Suprapubic skin (tissue), 4 donors: ENCODE measurements at places on chromosomes 7 and 10. TPM values are rescaled to one million over a fixed set of nuclear protein-coding genes. Genes with fewer than 3 reads are reported as not detected.

DNA sequence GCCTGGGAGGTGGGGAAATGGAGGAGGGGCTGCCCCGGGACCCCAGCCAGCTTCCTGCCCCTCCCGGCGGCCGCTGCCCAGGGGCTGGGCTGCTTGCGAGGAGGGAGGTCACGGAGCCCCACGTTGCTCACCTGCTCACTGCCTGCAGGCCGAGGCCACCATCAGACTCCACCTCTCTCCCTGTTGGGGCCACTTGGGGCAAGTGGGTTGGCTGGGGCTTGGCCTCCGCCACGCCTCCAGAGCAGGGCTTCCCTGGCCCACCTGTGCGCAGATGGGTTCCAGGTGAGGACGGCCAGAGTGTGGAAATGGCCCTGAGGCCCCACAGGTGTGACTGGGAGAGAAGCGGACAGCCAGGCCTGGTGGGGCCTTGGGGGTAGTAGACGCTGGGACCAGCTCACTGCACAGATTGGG lies 82.8 kb upstream of the DIP2C start:
- H3K27me3 ChIP-seq, result no peaks in the 10 kb centered on the region
- H3K4me1 ChIP-seq, result peaks cover 7% of the 10 kb centered on the region
- H3K4me3 ChIP-seq, result no peak overlapping the region
- H3K36me3 ChIP-seq, result no peaks in the 10 kb centered on the region
- H3K27ac ChIP-seq, result no peak overlapping the region

DNA sequence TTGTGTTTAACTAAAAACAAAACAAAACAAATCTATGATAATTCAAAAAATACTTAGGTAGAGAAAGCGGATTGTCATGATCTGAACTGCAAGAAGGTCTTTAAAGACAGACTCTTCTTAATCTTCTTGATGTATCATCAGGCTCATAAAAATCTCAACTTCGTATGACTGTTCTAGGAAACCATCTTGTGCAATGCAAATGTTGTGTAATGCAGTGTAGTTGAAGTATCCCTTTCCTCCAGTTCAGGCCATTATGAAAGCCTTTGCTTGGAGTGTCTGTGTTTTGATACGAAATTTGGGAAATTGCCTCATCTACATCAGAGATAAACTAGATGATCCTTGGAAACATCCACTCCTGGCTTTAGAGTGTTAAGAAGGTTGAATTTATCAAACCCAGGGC lies 30.9 kb downstream of the CDK1 start:
- no peaks in the 10 kb centered on the region for H3K36me3 ChIP-seq
- peaks cover 17% of the 10 kb centered on the region for H3K4me1 ChIP-seq
- no peak overlapping the region for H3K27ac ChIP-seq
- DNase-seq, result no peak
- H3K27me3 ChIP-seq, result no peaks in the 10 kb centered on the region
- no peak overlapping the region for H3K4me3 ChIP-seq

- H3K27ac ChIP-seq, result no peak overlapping the region
- peaks cover 36% of the 10 kb centered on the region for H3K4me1 ChIP-seq
- no peak for DNase-seq
- no peak overlapping the region for H3K4me3 ChIP-seq
- no peaks in the 10 kb centered on the region for H3K27me3 ChIP-seq
Observed at GRCh38 chr10:71264345-71265200, 52.2 kb downstream of the UNC5B start.

- H3K27me3 ChIP-seq, result no peaks in the 10 kb centered on the region
- no peaks in the 10 kb centered on the region for H3K36me3 ChIP-seq
- no peaks in the 10 kb centered on the region for H3K4me1 ChIP-seq
- H3K27ac ChIP-seq, result no peak overlapping the region
Observed at GRCh38 chr10:63007112-63007511, 126.0 kb upstream of the NRBF2 start.

The CDC14C gene
- not detected for total RNA-seq

DNA sequence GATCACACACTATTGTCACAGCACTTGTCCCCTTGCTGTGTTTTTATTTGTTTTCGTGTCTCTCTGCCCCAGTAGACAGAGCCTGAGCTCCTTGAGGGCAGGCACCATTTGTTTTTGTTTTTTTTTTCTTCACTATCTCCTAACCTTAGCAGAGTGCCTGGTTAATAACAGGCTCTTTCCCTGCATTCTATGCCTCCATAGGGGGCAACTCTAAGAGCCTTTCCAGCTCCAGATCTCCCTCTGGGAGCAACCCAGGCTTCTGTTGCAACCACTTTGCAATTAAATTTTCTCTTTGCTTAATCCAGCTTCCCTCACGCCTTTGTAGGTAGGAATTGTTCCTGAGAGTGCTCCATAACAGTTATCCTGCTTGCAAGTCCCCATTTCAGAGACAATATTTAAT lies 148.4 kb downstream of the PLXDC2 start:
- peaks cover 3% of the 10 kb centered on the region for H3K4me1 ChIP-seq
- H3K27me3 ChIP-seq, result no peaks in the 10 kb centered on the region
- H3K4me3 ChIP-seq, result no peak overlapping the region

DNA sequence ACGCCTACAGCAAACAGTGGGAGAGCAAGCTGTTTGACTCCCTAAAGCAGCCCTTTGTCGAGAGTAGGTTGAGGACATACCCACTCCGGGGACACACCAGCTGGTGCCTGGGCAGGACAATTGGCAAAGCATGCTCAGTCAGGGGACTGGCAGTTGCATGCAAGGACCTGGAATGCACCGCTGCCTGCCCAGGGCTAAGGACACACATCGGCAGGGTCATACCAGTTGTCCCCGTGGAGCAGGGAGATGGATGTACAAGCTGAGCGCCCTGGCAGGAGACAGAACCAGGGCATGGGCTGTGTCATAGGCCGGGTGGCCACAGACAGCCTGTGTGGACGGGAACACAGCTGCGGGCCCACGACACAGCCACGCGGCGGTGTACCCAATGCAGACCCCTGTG lies 18.3 kb upstream of the ELN start:
- H3K36me3 ChIP-seq, result no peaks in the 10 kb centered on the region
- no peak overlapping the region for H3K27ac ChIP-seq
- no peaks in the 10 kb centered on the region for H3K27me3 ChIP-seq
- peaks cover 31% of the 10 kb centered on the region for H3K4me1 ChIP-seq

- H3K27me3 ChIP-seq, result no peaks in the 10 kb centered on the region
- no peak for DNase-seq
- H3K27ac ChIP-seq, result no peak overlapping the region
- H3K4me1 ChIP-seq, result peaks cover 13% of the 10 kb centered on the region
- H3K36me3 ChIP-seq, result no peaks in the 10 kb centered on the region
Observed at GRCh38 chr7:114533131-114533530, 118.5 kb downstream of the FOXP2 start.

The NME8 gene
- 2.0 TPM for total RNA-seq

The MOGAT3 gene
- not detected for total RNA-seq

GRCh38 chr7:11317766-11318165 lies 344.1 kb downstream of the PHF14 start:
- H3K36me3 ChIP-seq, result no peaks in the 10 kb centered on the region
- H3K4me1 ChIP-seq, result no peaks in the 10 kb centered on the region
- H3K27ac ChIP-seq, result no peak overlapping the region
- no peak for DNase-seq
- no peak overlapping the region for H3K4me3 ChIP-seq

GRCh38 chr10:29252811-29253689 lies 35.8 kb upstream of the LYZL1 start:
- H3K4me3 ChIP-seq, result no peak overlapping the region
- peaks cover 4% of the 10 kb centered on the region for H3K4me1 ChIP-seq
- no peak for DNase-seq
- H3K27me3 ChIP-seq, result peaks cover 50% of the 10 kb centered on the region
- no peaks in the 10 kb centered on the region for H3K36me3 ChIP-seq
- no peak overlapping the region for H3K27ac ChIP-seq

DNA sequence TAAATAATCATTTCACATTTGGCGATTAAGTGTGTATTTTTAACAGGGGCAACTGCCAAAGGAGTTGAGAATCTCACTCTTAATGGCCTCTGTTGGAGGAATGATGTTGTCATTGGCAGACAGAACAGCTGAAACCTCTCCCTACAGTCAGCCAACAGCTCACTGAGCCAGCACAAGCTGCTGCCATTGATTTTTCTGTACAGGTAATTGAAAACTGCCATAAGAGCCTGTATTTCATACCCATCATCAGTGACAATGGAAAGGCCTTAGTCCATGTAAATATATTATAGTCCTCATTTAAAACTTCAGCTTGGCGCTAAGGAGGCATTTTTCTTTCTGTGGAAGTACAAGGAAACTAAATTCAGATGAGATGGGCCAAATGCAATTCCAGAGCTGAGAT lies 28.1 kb upstream of the PTN start:
- no peaks in the 10 kb centered on the region for H3K36me3 ChIP-seq
- H3K4me3 ChIP-seq, result no peak overlapping the region
- no peak overlapping the region for H3K27ac ChIP-seq

DNA sequence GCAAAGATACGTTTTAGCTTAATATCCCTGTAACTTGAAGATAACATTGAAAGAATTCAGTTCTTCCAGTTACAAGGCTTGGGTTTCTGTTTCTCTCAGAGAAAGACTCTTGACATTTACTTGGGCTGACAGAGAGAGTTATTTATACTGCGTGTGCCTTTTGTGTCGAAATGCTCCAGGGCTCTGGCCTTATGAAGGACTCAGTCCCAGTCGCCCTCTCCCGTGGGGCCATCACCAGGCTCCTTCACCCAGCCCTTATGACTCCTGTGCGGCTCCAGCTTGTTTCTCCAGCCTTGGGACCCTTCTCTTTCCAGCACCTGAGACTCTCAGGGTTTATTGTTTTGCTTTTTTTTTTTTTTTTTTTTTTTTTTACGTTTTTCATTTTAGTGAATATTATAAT lies 242.3 kb upstream of the DKK1 start:
- no peak overlapping the region for H3K27ac ChIP-seq
- H3K4me1 ChIP-seq, result no peaks in the 10 kb centered on the region
- DNase-seq, result no peak
- H3K27me3 ChIP-seq, result no peaks in the 10 kb centered on the region

- H3K36me3 ChIP-seq, result no peaks in the 10 kb centered on the region
- H3K27ac ChIP-seq, result no peak overlapping the region
- H3K27me3 ChIP-seq, result peaks cover 4% of the 10 kb centered on the region
- DNase-seq, result no peak
- H3K4me3 ChIP-seq, result no peak overlapping the region
Observed at GRCh38 chr10:124340033-124340760, 78.5 kb downstream of the OAT start.

- no peaks in the 10 kb centered on the region for H3K27me3 ChIP-seq
- no peak for DNase-seq
- H3K4me1 ChIP-seq, result peaks cover 28% of the 10 kb centered on the region
- no peak overlapping the region for H3K4me3 ChIP-seq
- H3K27ac ChIP-seq, result no peak overlapping the region
- H3K36me3 ChIP-seq, result no peaks in the 10 kb centered on the region
Observed at GRCh38 chr10:34753014-34753757, 61.9 kb downstream of the PARD3 start.

The HKDC1 gene
- total RNA-seq, result 0.15 TPM

The ITGB8 gene
- total RNA-seq, result 65.5 TPM

The PCBD1 gene
- 38.1 TPM for total RNA-seq

DNA sequence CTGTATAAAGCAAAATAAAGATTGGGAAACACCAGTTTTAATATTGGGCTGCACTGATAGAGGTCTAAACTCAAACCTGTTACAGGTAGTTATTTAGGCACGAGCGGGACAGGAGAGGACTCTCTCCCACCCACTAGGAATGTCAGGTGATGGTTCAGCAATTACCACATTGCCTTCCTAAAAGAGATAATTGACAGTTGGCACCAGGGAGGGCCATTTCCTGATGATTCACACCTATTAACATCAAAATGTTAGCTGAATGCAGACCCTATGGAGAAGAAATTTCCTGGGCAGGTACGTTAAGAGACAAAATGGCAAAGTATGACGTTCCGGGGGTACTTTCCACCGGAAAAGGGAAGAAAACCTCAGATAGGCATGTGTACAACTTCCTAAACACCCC lies 272.6 kb downstream of the SDHAF3 start:
- no peaks in the 10 kb centered on the region for H3K27me3 ChIP-seq
- no peaks in the 10 kb centered on the region for H3K36me3 ChIP-seq
- no peaks in the 10 kb centered on the region for H3K4me1 ChIP-seq
- no peak overlapping the region for H3K4me3 ChIP-seq
- H3K27ac ChIP-seq, result no peak overlapping the region

DNA sequence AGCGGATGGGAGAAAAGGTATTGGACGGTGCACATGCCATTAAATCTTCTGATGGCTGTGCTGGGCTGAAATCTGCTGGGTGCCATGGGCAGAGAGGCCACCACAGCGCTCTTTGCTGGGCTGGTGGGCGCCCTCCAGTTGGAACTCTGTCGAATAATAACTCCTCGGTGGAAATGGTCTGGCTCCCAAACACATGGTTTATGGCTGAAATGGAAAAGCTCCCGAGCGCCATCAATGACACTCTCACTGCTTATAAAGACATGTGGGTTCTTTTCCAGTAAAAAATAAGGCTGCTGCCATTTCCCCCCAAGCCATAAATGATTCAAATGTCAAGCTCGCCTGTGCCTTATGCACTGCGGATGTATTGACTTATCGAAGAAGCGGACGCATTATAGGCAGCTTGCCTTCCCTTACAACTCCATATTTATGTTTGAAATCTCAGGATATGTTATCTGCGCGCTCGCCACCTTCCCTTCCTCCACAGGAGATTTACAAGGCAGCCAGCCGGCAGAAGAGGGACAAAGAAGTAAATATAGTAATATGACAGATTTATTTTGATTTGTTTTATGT lies 239.0 kb upstream of the MKI67 start:
- no peak for DNase-seq
- H3K36me3 ChIP-seq, result no peaks in the 10 kb centered on the region
- peaks cover 12% of the 10 kb centered on the region for H3K27me3 ChIP-seq
- H3K27ac ChIP-seq, result no peak overlapping the region

- no peaks in the 10 kb centered on the region for H3K4me1 ChIP-seq
- no peaks in the 10 kb centered on the region for H3K36me3 ChIP-seq
- no peak overlapping the region for H3K27ac ChIP-seq
- H3K27me3 ChIP-seq, result peaks cover 28% of the 10 kb centered on the region
Observed at GRCh38 chr7:155555116-155555695, 8.8 kb upstream of the CNPY1 start.

DNA sequence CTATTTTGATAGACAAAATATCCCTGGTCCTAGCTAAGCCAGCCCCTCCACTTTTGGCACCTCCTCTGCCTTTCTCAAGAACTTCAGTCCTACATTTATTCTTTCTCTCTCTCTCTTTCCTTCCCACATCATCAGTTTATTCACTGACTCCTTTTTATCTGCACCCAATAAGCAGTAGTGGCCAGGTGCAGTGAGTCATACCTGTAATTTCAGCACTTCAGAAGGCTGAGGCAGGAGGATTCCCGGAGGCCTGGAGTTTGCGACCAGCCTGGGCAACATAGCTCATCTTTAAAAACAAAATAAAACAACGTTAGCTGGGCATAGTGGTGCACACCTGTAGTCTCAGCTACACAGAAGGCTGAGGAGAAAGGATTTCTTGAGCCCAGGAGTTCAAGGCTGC lies 19.4 kb upstream of the NRP1 start:
- H3K27me3 ChIP-seq, result no peaks in the 10 kb centered on the region
- no peaks in the 10 kb centered on the region for H3K36me3 ChIP-seq
- H3K4me1 ChIP-seq, result no peaks in the 10 kb centered on the region
- no peak overlapping the region for H3K27ac ChIP-seq

GRCh38 chr10:112805701-112806100 lies 144.3 kb upstream of the TCF7L2 start:
- H3K27me3 ChIP-seq, result no peaks in the 10 kb centered on the region
- no peak overlapping the region for H3K27ac ChIP-seq
- H3K36me3 ChIP-seq, result no peaks in the 10 kb centered on the region
- DNase-seq, result no peak
- H3K4me3 ChIP-seq, result no peak overlapping the region
